ENCODE measurements at places on chromosomes 7 and 10. TPM values are rescaled to one million over a fixed set of nuclear protein-coding genes. Genes with fewer than 3 reads are reported as not detected.

Gene WDR37
- total RNA-seq = 28.3 TPM

Gene SHTN1
- total RNA-seq = 3.2 TPM

Gene GSDME
- total RNA-seq = 10.9 TPM

Gene CARD11
- 0.54 TPM for total RNA-seq

Gene CADPS2
- total RNA-seq = 3.3 TPM

Gene FGFR2
- 0.36 TPM for total RNA-seq

Gene LIPK
- total RNA-seq = not detected

Gene CACNB2
- total RNA-seq = 0.50 TPM

Gene CTAGE4
- not detected for total RNA-seq

Gene MEIG1
- not detected for total RNA-seq

Gene COL26A1
- not detected for total RNA-seq

Gene SDHAF3
- total RNA-seq = 14.1 TPM

Gene CDNF
- total RNA-seq = 15.4 TPM

Gene ABCC2
- total RNA-seq = 0.64 TPM

Gene CRPPA
- 3.5 TPM for total RNA-seq

Gene LAMB1
- 43.6 TPM for total RNA-seq

Gene PRRT4
- total RNA-seq = 27.7 TPM

Gene FEZF1
- total RNA-seq = not detected

Gene SDK1
- 2.4 TPM for total RNA-seq

Gene TWIST1
- 0.20 TPM for total RNA-seq

Gene LEP
- total RNA-seq = 0.32 TPM

Gene TMEM213
- total RNA-seq = not detected

Gene GJD4
- total RNA-seq = not detected

Gene TCAF2
- 1.6 TPM for total RNA-seq

Gene NYAP1
- 0.08 TPM for total RNA-seq

Gene RNLS
- 9.2 TPM for total RNA-seq

All from psoas muscle (tissue), 8 donors.